ENCODE measurements at places on chromosomes 5 and 9.

DNA sequence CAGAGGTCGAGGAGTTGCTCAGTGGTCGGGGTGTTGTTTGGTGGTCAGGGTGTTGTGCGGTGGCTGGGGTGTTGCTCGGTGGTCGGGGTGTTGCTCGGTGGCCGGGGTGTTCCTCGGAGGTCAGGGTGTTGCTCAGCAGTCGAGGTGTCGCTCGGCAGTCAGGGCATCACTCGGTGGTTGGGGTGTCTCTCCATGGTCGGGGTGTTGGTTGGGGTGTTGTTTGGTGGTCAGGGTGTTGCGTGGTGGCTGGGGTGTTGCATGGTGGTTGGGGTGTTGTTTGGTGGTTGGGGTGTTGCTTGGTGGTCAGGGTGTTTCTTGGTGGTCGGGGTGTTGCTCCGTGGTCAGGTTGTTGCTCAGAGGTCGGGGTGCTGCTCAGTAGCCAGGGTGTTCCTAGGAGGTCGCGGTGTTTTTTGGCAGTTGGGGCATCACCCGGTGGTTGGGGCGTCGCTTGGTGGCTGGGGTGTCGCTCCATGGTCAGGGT is 11.0 kb upstream of the GPSM1 start:
- DNase-seq = no peak

GRCh38 chr9:106915851-106916250 is 52.9 kb downstream of the ZNF462 start:
- no peak for DNase-seq

DNA sequence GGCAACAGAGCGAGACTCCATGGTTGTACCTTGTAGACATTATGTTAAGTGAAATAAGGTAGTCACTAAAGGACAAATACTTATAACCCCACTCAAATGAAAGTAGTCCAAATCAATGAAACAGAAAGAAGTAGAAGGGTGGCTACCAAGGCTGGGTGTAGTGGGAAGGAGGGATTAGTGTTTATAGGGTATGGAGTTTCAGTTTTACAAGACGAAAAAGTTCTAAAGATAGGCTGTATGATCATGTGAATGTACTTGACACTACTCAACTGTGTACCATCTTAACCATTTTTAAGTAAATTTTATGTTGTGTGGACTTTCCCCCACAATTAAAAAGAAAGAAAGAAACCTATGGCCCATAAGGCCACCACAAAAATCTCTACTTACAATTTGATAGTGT is 32.2 kb downstream of the ALDH7A1 start:
- DNase-seq = no peak

- no peak for DNase-seq
Observed at GRCh38 chr5:45261125-45261524, 435.1 kb downstream of the HCN1 start.

- no peak for DNase-seq
Observed at GRCh38 chr5:157345485-157345884, 79.6 kb downstream of the CYFIP2 start.

DNA sequence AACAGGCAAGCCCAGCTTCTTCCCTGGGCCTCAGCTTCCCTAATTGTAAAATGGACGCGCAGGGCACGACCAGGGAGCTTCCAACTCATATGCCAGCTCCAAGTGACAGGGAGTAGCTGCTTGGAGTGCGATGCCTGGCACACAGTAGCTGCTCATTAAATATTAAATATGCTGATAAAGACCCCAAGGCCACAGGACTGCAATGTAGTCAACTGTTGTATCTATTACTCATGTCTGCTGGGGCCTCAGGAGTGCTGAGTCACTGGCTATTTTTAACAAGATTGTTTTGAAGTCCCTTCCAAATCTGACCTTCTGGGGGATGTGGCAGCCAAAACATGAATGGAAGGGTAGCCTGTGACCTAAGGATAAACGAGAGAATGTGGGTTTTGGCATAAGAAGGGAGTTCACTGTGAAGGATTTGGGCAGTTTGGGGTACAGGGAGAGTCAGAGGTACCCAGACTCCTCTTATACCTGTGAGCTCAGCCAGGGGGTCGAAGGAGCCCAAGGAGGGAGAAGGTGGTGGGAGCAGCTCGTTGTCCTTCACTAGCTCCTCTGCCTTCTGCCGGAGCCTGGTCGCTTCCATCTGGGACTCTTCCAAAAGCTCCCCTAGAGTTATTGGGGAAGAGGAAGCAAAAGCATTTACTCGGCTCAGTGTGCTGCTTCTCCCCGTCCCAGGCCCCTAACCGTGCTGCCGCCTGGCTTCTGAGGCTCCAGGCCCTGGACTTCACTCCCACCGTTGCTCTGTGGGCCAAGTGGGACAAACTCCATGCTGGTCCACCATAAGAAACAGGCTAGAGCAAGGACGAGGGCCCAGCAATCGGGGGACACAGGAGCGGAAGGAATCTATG is 17.5 kb downstream of the TNIP1 start:
- DNase-seq = peak; percentile 71

DNA sequence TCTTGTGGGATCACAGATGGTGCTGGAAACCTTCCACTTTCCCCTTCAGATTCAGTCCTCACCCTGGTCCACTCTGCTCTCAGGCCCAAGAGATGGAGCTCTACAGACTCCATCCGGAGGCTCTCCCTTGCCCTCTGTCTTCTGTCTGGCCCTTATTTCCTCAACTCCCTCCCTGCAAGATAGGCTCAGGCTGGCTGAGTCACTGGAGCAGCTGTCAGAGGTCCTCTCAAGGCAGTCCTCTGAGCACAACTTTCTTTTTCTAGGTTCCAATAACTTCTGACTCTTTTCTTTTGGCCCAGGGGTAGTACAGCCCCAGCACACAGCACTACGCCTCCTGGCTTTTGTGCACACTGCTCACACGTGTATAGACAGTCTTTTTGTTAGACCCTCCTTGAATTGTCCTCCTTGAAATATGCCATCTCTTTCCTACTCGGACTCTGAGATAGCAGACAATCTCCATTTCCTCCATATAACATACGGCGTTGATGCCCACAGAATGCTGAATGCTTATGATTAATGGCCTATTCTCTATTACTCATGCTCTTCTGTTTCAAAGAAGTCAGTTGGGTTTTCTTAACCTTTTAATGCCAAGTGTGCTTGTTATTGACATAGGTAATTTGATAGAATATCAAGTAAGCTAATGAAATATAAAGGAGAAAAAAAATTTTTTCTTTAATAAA is 193.1 kb downstream of the SLC12A2 start:
- DNase-seq = no peak

DNA sequence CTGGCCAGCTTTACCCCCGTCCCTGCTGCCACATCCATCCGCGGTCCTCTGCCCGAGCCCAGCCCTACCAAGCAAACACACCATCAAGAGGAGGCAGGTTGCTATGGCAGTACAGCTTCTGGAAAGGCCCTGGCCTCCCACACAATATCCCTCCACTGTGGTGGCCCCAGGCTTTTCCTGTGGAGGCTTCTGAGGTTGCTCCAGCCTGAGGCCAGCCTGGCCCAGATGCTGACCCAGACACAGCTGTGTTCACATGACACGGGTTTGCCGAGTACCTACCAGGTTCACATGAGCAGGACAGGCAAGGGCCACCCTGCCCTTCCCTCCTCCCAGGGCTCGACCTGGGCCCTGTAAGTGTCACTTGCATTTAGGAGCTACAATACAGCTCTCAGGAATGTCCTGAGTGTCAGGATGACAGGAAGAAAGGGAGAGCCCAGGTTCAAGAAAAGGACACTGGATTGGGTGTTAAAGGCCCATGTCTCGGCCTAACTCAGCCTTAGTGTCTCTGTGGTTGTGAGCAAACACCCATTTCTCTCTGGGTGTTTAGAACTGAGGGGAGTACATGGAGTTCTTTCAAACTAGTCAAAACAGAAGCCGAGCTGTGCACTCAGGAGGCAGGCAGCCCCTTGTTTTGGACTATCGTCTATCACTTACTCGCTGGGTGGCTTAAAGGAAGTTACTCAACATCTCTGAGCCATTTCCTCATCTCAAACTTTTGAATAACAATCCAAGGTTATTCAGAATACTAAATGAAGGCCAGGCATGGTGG is 40.2 kb downstream of the NAIF1 start:
- no peak for DNase-seq

DNA sequence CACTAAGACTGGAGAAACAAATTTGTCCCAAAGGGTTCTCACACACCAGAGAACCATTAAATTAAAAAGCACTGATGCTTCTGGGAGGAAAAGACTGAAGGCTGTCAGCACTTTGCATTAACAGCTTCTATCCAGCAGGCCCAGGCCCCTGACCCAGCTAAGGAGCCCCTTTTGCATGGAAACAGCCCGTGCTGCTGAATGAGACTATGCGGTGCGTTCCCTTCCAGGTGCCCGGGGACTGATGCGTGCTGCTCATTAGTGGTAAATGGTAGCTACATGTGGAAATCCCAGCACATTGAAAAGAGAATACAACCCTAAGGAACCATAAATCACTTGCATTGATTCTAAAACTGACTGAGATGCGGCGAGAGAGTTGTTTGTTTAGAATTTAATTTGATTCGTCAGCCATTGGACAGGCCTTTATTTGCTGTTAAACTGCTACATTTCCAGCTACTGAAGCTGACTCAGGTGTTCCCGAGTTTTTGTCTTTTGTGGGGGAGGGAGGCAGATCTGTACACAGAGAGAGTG is 351.0 kb upstream of the SLC24A2 start:
- no peak for DNase-seq

DNA sequence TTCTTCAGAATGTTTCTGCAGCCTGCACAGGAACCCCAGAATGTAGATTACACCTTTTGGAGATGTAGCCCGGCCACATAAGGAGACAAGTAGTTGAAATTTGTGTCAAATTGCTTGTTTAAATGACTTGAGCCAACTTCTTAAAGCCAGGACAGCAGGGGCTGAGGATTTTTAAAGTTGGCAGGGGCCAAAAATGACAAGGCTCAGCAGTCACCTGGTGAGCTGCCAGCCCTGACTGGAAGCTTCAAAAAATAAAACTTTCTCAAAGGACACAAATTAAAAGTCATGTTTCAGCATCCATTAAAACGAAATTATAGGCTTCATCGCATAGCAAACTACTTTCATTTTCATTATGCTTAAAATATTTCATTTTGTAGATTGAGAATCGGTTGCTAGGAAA is 340.3 kb upstream of the WWC1 start:
- DNase-seq = no peak

DNA sequence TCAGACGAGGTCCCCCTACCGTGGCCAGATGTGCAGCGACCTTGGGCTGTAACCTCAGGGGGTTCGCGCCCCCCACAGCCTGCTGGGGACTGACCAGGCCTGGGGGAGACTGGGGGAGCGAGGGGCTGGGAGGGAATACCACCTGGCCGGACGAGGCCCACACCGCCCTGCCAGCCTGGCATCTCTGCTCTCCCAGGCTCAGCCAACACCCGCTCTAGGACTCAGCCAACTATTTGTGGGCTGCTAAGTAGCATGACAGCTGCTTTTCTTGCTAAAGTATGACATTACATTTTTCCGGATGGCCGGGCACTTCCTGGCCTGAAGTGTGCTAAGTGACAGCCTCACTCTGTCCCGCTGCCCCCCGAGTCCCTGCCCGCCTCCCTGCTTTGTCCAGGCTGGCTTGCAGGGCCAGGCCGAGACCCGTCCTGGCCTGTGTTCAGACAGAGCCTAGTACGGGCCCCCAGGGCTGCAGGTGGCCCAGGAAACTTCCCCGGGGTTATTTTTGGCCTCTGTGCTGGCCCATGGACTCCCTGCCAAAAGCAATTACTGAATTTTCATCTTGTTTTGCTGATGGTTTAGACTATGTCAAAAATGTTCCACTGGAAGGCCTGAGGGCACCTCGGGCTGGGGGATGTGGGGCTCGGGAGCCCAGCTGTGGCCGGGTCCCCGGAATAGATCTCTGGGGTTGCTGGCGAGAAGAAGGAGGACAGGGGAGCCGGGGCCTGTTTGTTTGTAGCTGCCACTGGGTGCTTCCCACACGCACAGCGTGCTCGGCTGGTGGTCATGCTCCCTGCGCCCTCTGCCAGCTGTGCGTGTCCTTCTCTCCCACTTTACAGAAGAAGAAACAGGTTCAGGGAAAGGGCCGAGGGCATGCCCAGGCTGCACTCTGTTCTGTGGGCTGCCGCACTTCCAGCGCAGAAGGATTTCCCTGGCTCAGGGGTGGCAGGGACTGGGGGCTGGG is 13.4 kb upstream of the SLC2A6 start:
- no peak for DNase-seq

GRCh38 chr5:134555890-134556311 is 30.4 kb downstream of the JADE2 start:
- peak; percentile 94 for DNase-seq
